NCI-H2171 treated with DMSO at 0.1 percent for 48 hours (cell line): ENCODE measurements at places on chromosomes 2 and 18.
A peak's percentile ranks its signal among the peaks of the same experiment; 100 is the strongest.

DNA sequence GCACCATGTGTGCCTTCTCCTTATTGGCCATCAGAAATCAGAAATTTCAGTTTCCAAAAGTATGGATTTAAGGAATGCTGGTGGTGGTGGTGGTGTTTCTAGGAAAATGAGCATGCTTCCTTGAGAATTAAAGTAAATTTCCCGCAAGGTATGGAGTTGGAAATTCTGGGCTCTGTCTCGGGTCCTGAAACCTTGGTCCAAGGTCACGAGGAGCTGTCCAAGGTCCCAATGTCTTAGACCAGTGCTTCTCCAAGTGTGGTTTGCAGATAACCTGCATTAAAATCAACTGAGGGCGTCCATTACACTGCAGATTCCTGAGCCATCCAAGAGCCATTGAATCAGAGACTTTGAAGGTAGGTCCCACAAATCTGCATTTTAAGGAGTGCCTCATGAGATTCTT lies 210.9 kb upstream of the PKDCC start:
- DNase-seq = no peak

DNA sequence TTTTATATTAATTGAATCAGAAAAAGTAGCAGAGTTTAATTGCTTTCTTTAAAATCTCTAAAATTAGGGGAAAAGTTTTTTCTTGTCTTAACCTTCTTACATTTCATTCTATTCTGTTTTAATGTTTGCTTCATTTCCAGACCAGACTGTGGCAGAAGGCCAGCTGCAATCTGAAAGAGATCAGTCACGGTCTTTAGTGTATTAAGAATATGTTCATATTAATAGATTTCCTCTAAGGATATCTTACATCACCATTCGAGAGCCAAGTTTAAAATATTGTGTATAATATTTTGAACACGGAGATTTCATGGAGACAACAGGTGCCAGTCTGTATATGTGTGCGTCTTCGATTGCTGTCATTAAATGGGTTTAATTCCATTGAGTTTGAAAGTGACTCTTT lies 230.9 kb upstream of the ZSWIM2 start:
- no peak for DNase-seq

GRCh38 chr18:48754993-48755473 lies 195.7 kb downstream of the SMAD7 start:
- no peak for DNase-seq

DNA sequence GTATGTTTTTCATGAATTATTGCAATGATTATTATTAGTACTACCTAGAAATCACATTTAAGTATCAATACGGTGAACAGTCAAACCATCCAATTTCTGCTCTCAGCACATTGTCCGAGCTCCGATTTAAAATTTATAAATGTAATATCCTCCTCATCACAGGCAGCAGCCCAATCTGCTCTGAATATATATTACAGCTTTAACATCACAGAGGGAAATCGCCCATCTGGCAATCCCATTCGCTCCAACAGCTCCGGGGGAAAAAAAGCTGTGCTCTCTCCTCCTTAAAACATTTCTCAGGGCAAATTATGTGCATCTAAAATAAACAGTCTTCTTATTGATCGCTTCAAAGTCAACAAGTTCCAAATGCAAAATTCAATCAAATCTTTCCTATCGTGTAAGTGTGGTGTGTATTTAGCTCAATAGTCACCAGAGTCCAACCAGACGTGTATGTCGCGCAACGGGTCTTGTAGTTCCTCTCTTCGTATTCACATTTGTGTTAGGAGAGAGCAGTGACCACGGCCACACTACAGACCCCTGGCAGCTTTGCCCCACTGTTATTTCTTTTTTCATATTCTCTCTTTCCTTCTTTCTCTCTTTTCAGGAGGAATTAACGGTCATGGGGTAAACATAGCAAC lies 2.4 kb downstream of the FIGN start:
- DNase-seq = no peak

- no peak for DNase-seq
These were observed 27.0 kb downstream of the IRS1 start for GRCh38 chr2:226772389-226773179.

DNA sequence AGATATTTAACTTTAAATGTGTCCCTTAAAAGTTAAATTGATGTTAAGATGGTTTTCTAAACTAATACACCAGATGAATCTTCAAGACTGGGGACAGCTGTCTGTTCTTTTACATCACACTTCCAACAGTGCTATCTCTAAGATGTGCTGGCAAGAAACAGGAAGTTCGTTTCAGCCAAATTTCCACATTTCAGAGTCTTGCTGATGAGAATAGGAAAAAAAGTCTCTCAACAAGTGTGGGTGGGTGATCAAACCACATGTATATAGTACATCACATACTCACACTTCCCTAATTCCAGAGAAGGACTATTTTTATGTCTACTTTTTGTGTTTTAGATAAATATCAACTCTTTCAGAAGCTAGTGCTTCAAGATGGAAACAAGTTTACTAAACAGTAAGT lies 1712.8 kb upstream of the TMEFF2 start:
- no peak for DNase-seq

DNA sequence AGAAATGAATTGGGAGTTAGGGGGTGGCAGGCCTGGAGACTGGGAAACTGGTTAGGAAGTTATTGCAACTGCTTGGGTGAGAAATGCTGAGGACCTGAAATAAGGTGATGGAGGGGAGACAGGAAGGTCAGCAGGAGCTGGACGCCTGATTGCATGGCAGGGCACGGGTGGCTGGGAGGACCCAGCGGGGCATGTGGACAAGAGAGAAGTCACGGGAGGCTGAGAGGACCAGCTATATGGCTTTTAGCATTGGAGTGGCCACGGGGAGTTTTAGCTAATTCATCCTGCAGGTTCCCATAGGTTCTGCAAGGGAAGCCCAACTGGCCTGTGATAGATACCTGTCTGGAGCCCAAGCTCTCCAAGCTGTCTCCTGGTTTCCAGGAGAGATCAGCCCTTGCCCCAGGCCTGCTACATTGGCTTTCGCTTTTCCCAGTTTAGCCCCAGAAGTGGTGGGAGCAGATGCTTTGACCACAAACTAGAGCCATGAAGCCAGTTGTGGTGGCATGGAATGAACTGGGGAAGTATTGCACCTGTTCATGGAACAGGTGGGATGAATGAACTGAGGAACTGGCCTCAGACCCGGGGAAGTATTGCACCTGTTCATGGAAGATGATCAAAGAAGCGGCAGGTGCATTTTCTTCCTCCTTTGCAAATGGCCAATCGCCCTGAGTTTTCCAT lies 93.6 kb upstream of the TAF1B start:
- DNase-seq = no peak

DNA sequence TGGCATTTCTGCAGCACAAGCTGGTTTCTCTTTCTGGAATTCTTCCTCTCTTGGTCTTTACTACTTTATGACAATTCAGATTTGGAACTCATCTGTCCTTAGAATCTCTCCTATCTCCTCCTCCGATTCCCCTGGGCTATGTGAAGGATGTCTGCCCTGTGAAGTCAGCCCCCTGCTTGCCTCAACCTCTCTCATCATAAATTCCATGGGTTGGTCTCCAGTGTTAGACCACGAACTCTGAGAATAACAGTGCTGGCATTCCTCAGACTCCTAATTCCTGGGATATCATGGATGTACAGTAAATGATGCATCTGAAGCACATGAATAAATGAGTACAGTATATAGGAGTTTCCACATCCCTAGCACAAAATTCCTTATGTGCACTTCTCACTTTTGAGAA lies 21.0 kb upstream of the CYRIA start:
- no peak for DNase-seq

GRCh38 chr18:68742206-68742605 lies 27.3 kb upstream of the TMX3 start:
- DNase-seq = no peak

- peak; percentile 20 for DNase-seq
These were observed 37.6 kb upstream of the PMAIP1 start for GRCh38 chr18:59861963-59862819.

- peak; percentile 88 for DNase-seq
These were observed 113.9 kb downstream of the CCDC74A start for GRCh38 chr2:131641414-131642206.

DNA sequence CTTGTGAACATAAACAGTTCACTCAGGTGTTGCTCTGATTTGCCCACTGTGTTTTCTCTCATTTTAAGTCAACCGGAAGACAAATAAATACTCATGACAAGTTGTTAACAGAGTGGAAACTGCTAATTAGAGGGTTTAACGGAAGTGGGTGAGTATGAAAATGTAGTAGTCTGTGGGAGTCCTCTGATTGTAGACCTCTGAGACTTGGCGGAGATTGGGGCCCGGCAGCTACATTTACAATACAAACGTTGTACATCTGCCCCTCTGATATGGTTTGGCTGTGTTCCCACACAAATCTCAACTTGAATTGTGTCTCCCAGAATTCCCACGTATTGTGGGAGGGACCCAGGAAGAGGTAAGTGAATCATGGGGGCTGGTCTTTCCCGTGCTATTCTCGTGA lies 107.3 kb upstream of the FAM98A start:
- DNase-seq = peak; percentile 31

DNA sequence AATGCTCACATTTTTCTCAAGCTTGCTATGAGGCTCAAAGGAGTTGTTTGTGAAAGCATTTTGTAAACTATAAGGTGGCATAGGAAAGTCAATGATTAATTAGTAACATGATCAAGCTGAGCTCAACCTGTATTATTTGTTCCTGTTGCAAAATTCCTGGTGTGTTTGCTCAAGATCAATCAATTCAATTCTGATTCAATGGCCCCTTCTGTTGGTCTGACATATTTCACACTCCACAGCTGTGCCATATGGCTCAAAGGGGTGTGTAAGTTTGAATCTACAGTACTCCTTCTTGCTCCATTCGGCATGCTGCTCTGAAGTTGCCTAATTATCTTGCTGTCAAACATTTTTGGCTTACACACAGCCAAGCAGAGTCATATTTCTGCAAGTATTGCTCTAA lies 341.6 kb upstream of the LRP1B start:
- DNase-seq = peak; percentile 94

- peak; percentile 1 for DNase-seq
These were observed 136.5 kb downstream of the ZNF236 start for GRCh38 chr18:76958692-76959341.

GRCh38 chr2:226873826-226874225 lies 38.0 kb downstream of the RHBDD1 start:
- no peak for DNase-seq

DNA sequence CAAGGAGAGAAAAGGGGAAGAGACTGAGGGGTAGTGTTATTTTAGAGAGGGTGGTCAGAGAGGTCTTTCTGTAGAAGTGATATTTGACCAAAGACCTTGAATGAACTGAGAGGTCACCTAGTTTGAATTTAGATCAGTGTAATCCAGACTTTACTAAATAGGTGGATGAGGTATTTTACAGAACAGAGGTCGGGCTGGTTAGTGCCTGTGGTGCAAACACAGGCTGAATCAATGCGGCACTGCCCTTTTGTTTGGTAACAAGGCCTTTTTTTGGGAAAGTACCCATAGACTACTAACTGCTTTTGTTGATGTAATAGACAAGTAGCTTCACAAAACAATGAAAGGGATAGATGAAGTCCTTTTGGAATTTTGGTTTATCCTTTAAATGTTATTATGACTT lies 15.9 kb downstream of the RAPGEF4 start:
- DNase-seq = no peak

DNA sequence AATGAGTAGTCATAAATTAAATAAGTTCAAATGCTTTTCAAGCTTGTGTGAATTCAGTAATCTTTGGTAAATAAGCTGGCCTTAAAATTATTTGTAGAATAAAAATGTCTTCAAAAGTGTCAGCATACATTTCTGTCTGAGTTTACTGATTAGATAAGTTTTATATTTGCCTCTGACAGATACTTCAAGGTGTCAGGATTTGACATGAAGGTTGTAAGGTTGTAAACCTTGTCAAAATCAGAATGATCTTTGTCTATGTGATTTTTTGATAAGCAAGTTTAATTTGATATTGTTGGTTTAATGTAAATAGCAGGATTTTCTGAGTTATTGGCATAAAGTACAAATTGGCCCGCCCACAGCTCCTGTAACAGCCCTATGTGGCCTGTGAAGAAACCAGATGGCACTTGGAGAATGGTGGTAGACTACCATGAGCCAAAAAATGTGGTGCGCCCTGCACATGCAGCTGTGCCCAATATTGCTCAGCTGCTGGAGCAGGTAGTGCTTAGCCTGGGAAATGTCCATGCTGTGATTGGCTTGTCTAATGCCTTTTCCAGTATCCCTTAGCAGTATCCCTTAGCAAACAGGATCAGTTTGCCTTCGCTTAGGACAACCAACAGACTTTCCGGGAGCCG lies 188.0 kb upstream of the SPHKAP start:
- peak; percentile 4 for DNase-seq

GRCh38 chr2:60614319-60614718 lies 60.9 kb upstream of the BCL11A start:
- DNase-seq = no peak

- DNase-seq = no peak
These were observed 219.9 kb upstream of the FBXO11 start for GRCh38 chr2:48126162-48126561.
